ENCODE measurements at places on chromosomes 6 and 20.
A peak's percentile ranks its signal among the peaks of the same experiment; 100 is the strongest.

- no peak overlapping the region for H3K27ac ChIP-seq
- no peak overlapping the region for H3K4me3 ChIP-seq
- DNase-seq, result no peak
- no peaks in the 10 kb centered on the region for H3K36me3 ChIP-seq
- H3K27me3 ChIP-seq, result peaks cover 14% of the 10 kb centered on the region
- peaks cover 7% of the 10 kb centered on the region for H3K4me1 ChIP-seq
Observed at GRCh38 chr20:38168791-38169589, 3.9 kb upstream of the TGM2 start.

GRCh38 chr6:157571269-157571668 is 190.3 kb downstream of the ZDHHC14 start:
- H3K27ac ChIP-seq, result no peak overlapping the region
- H3K27me3 ChIP-seq, result no peaks in the 10 kb centered on the region
- no peaks in the 10 kb centered on the region for H3K36me3 ChIP-seq

GRCh38 chr20:50338479-50339391 is 148.1 kb downstream of the CEBPB start:
- no peaks in the 10 kb centered on the region for H3K27me3 ChIP-seq
- DNase-seq, result no peak
- H3K4me3 ChIP-seq, result peak overlapping the region; percentile 39
- peaks cover 24% of the 10 kb centered on the region for H3K4me1 ChIP-seq

DNA sequence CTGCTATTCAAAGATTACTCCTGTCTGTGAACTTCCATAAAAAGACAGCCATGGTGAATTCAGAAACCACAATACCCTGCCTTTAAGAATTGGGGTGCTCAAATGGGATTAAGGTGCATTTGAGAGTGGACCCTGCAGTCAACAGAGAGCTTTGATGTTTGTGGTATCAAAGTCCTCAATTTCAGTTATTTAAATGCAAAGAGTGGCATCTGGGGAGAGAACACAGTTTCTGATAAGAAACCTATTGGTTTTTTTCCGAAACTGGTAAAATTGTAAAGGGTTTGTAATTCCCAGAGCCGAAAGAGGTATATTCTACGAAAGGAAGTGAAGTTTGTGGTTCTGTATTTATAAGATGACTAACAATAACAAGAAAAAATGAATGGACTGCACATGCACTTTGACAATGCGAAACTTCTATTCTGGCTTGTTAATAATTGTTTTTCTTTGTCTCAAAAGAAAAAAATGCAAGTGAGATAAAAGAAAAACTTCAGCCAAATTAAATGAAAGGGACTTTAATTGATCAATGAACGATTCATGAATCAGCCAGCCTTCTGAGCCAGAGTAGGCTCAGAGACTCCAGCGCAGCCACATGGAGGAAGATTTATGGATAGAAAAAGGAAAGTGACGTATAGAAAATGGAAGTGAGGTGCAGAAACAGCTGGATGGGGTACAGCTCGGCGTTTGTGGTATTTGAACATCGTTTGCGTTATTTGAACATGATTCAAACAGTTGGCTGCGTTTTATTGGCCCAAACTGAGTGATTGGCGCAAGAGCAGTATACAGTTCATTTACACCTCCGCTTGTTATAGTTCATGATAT is 70.5 kb upstream of the DUSP22 start:
- no peaks in the 10 kb centered on the region for H3K27me3 ChIP-seq
- H3K27ac ChIP-seq, result no peak overlapping the region
- peaks cover 53% of the 10 kb centered on the region for H3K4me1 ChIP-seq
- H3K36me3 ChIP-seq, result no peaks in the 10 kb centered on the region

- no peaks in the 10 kb centered on the region for H3K27me3 ChIP-seq
- H3K4me1 ChIP-seq, result peaks cover 51% of the 10 kb centered on the region
- no peak for DNase-seq
- H3K27ac ChIP-seq, result no peak overlapping the region
- H3K4me3 ChIP-seq, result no peak overlapping the region
Observed at GRCh38 chr6:130779658-130780033, 47.6 kb upstream of the SMLR1 start.

GRCh38 chr6:101083533-101084175 is 202.5 kb upstream of the ASCC3 start:
- H3K4me3 ChIP-seq, result no peak overlapping the region
- H3K27me3 ChIP-seq, result no peaks in the 10 kb centered on the region
- no peaks in the 10 kb centered on the region for H3K4me1 ChIP-seq
- H3K27ac ChIP-seq, result no peak overlapping the region
- DNase-seq, result no peak
- no peaks in the 10 kb centered on the region for H3K36me3 ChIP-seq

DNA sequence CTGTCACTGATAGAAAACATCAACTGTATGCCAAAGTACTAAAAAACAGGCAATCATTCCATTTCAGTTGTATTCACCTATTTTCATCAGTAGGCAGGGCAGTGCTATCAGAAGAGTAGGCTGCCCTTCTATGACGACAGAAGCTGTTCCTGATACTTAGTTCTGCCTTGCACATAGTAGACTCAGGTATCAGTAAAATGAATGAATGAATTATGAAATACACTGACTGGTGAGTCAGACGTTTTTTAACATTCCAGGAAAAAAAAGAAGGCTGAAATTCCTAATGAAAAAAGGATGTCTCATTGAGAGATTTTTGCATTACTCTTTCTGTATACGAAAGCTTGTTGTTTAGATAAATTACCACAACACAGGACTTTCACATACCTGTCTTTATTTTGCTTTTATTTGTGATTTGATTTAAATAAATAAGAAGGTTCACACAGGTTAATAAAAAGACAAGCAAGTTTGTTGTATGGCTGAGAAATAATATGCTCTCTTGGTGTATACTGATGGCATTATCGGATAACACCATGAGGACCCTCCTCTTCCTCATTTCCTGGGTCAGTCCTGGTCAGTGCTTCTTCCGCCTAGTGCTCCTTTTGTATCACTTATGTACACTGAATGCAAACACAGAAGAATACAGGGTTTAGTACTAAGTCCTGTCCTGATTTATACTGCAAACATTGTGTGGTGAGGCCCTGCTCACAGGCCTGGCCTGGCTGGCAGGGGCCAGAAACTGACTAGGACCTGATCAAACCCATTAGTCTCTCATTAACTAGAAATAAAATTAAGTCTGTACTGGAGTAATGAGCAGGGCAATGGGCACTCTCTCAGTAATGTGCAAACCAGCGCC is 39.4 kb upstream of the SPDEF start:
- DNase-seq, result no peak
- H3K4me1 ChIP-seq, result peaks cover 79% of the 10 kb centered on the region
- no peak overlapping the region for H3K4me3 ChIP-seq
- no peaks in the 10 kb centered on the region for H3K36me3 ChIP-seq
- peak overlapping the region; percentile 51 for H3K27ac ChIP-seq
